Activated T-helper 2 cell treated with anti-CD3 and anti-CD28 coated beads, Interferon-gamma antibody, Interleukin-2, Interleukin-4, amounts not matched to agents 10 μg/mL and 5 μg/mL and 100 μg/mL, durations not matched to agents 14 hours and 24 hours and 36 hours (primary cell): ENCODE measurements at places on chromosomes 6 and 20.

GRCh38 chr6:40286721-40287120 lies 300.4 kb downstream of the LRFN2 start:
- no peak overlapping the region for H3K4me3 ChIP-seq
- H3K27ac ChIP-seq, result no peak overlapping the region
- DNase-seq, result no peak
- peaks cover 40% of the 10 kb centered on the region for H3K27me3 ChIP-seq
- H3K4me1 ChIP-seq, result no peaks in the 10 kb centered on the region

GRCh38 chr6:141483598-141484061 lies 649.1 kb upstream of the GJE1 start:
- H3K27me3 ChIP-seq, result no peaks in the 10 kb centered on the region
- H3K36me3 ChIP-seq, result peaks cover 34% of the 10 kb centered on the region
- DNase-seq, result peak; percentile 62
- peaks cover 48% of the 10 kb centered on the region for H3K4me1 ChIP-seq
- H3K27ac ChIP-seq, result peak overlapping the region; percentile 97

DNA sequence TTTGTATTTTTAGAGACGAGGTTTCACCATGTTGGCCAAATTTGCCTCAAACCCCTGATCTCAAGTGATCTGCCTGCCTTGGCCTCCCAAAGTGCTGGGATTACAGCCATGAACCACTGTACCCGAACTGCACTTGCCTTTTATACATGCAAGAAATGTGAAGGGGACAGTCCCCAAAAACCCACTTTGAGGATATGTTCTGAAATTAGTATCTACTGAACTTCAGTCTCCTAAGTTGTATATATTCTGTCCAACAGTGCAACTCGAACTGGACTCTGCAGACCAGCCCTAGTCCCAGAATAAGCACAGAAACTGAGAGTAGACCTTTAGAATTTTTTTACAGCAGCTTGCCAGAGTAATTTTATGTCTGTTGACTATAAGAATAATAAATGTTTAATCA lies 28.5 kb downstream of the BACH2 start:
- peak overlapping the region; percentile 43 for H3K4me3 ChIP-seq
- DNase-seq, result no peak
- H3K27ac ChIP-seq, result peak overlapping the region; percentile 73

- H3K27ac ChIP-seq, result peak overlapping the region; percentile 80
- peaks cover 13% of the 10 kb centered on the region for H3K27me3 ChIP-seq
- peaks cover 19% of the 10 kb centered on the region for H3K36me3 ChIP-seq
- H3K4me1 ChIP-seq, result peaks cover 23% of the 10 kb centered on the region
- peak overlapping the region; percentile 79 for H3K4me3 ChIP-seq
Measured at GRCh38 chr6:29924731-29925130, 17.6 kb upstream of the HLA-A start.

GRCh38 chr20:18589941-18590674 lies 2.3 kb downstream of the DTD1 start:
- H3K36me3 ChIP-seq, result peaks cover 4% of the 10 kb centered on the region
- H3K4me3 ChIP-seq, result peak overlapping the region; percentile 61
- no peak for DNase-seq

GRCh38 chr6:37024656-37025337 lies 19.3 kb downstream of the FGD2 start:
- peaks cover 3% of the 10 kb centered on the region for H3K36me3 ChIP-seq
- no peak overlapping the region for H3K4me3 ChIP-seq
- peak overlapping the region; percentile 65 for H3K27ac ChIP-seq
- H3K27me3 ChIP-seq, result no peaks in the 10 kb centered on the region
- no peak for DNase-seq
- H3K4me1 ChIP-seq, result peaks cover 57% of the 10 kb centered on the region

- H3K36me3 ChIP-seq, result no peaks in the 10 kb centered on the region
- DNase-seq, result no peak
- H3K4me1 ChIP-seq, result no peaks in the 10 kb centered on the region
- no peak overlapping the region for H3K27ac ChIP-seq
- peaks cover 28% of the 10 kb centered on the region for H3K27me3 ChIP-seq
- no peak overlapping the region for H3K4me3 ChIP-seq
Measured at GRCh38 chr20:62489932-62490263, 14.1 kb upstream of the GATA5 start.

GRCh38 chr20:58408603-58409246 lies 19.7 kb downstream of the VAPB start:
- H3K27me3 ChIP-seq, result no peaks in the 10 kb centered on the region
- peaks cover 32% of the 10 kb centered on the region for H3K4me1 ChIP-seq
- no peak for DNase-seq
- peak overlapping the region; percentile 64 for H3K27ac ChIP-seq
- H3K4me3 ChIP-seq, result peak overlapping the region; percentile 30

GRCh38 chr6:14743474-14744211 lies 502.2 kb upstream of the JARID2 start:
- peak overlapping the region; percentile 100 for H3K27ac ChIP-seq
- H3K4me3 ChIP-seq, result peak overlapping the region; percentile 61
- peaks cover 27% of the 10 kb centered on the region for H3K36me3 ChIP-seq

- no peak overlapping the region for H3K27ac ChIP-seq
- DNase-seq, result no peak
- H3K4me3 ChIP-seq, result no peak overlapping the region
- H3K27me3 ChIP-seq, result no peaks in the 10 kb centered on the region
- H3K36me3 ChIP-seq, result no peaks in the 10 kb centered on the region
Measured at GRCh38 chr6:169997930-169998218, 246.5 kb downstream of the ERMARD start.

DNA sequence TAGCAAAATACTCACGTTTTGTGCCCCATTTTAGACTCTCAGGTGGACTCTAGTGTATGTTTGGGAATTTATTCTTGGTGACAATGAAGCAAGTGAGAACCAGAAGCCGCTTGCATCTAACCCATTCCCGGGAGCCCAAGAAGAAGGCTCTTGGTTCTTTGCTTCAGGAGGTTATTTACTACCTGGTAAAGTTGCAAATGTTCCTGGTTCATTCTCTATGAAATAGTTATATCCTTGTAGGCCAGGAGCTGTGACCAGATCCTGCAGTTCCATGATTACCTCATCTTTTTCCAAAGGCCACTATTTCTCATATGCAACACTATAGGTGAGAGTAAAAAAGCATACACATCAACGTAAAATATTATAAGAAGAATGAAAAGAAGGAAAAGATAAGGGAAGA lies 60.9 kb upstream of the FABP7 start:
- H3K36me3 ChIP-seq, result no peaks in the 10 kb centered on the region
- peaks cover 2% of the 10 kb centered on the region for H3K27me3 ChIP-seq
- H3K4me1 ChIP-seq, result no peaks in the 10 kb centered on the region
- no peak for DNase-seq

GRCh38 chr6:130252527-130253237 lies 29.9 kb upstream of the SAMD3 start:
- peaks cover 9% of the 10 kb centered on the region for H3K4me1 ChIP-seq
- H3K36me3 ChIP-seq, result peaks cover 11% of the 10 kb centered on the region
- peaks cover 10% of the 10 kb centered on the region for H3K27me3 ChIP-seq
- H3K27ac ChIP-seq, result no peak overlapping the region

DNA sequence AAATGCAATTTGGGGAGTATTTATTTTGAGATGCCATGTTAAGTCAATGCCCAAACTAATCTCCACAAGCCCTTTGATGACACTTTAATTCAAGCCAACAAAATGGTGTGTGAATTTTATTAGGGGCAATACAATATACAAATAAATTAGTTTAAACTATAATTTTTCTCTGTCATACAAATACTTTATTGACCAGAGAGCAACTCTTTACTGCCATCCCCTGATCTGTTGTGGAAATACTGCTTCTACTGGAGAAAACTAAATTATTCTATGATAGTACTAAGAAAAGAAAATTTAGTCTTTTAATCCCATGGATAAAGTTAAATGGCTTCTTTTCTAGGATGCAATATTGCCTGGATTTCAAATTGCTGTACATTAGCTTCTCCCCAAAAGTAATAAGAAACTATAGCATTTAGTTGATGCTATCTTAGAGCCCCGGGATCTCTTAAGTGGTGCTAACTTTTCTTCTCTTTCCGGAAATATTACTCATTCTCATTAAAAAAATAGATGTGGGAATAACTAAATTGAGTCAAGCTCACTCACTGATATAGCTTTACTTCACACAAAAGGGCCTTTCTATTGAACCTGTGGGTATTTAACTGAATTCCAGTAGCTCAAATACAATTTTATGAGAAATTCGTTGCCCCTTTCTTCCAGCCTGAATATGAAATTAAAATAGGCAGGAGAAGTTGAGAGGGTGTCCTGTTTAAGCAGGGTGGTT lies 49.2 kb downstream of the SMPDL3A start:
- peaks cover 10% of the 10 kb centered on the region for H3K27me3 ChIP-seq
- DNase-seq, result no peak
- no peak overlapping the region for H3K27ac ChIP-seq
- H3K36me3 ChIP-seq, result no peaks in the 10 kb centered on the region

GRCh38 chr6:150747155-150747554 lies 118.3 kb upstream of the MTHFD1L start:
- no peaks in the 10 kb centered on the region for H3K4me1 ChIP-seq
- H3K27me3 ChIP-seq, result peaks cover 8% of the 10 kb centered on the region
- H3K27ac ChIP-seq, result no peak overlapping the region

GRCh38 chr6:132135409-132135808 lies 184.2 kb upstream of the CCN2 start:
- peaks cover 3% of the 10 kb centered on the region for H3K27me3 ChIP-seq
- H3K4me1 ChIP-seq, result peaks cover 8% of the 10 kb centered on the region
- no peak overlapping the region for H3K4me3 ChIP-seq
- DNase-seq, result no peak

GRCh38 chr6:3292431-3293197 lies 33.9 kb downstream of the PSMG4 start:
- H3K27me3 ChIP-seq, result no peaks in the 10 kb centered on the region
- DNase-seq, result no peak
- no peaks in the 10 kb centered on the region for H3K36me3 ChIP-seq
- no peak overlapping the region for H3K27ac ChIP-seq
- H3K4me3 ChIP-seq, result no peak overlapping the region
- no peaks in the 10 kb centered on the region for H3K4me1 ChIP-seq

DNA sequence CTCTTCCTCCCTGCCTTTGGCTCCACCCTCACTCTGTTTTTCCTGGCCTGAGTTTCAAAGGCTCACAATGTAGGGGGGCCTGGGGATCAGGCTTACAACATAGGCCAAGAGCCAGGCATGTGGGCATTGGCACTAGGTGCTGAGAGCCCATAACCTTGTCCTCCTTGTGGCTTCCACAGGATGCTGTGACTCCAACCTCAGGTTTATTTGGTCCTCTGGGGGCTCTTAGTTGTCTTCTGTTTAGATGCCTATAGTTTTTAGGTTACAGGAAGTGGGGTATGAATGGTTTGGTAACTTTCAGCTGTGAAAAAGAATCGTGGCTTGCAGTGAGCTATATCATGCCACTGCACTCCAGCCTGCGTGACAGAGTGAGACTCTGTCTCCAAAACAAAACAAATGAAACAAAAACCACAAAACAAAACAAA lies 25.6 kb downstream of the MMP24 start:
- no peaks in the 10 kb centered on the region for H3K27me3 ChIP-seq
- peak overlapping the region; percentile 91 for H3K27ac ChIP-seq
- H3K36me3 ChIP-seq, result no peaks in the 10 kb centered on the region
- H3K4me3 ChIP-seq, result peak overlapping the region; percentile 14
- DNase-seq, result peak; percentile 44
- H3K4me1 ChIP-seq, result peaks cover 17% of the 10 kb centered on the region

- peaks cover 13% of the 10 kb centered on the region for H3K4me1 ChIP-seq
- no peak overlapping the region for H3K27ac ChIP-seq
- DNase-seq, result no peak
- no peak overlapping the region for H3K4me3 ChIP-seq
- H3K36me3 ChIP-seq, result no peaks in the 10 kb centered on the region
Measured at GRCh38 chr20:32574296-32575226, 10.6 kb downstream of the NOL4L start.

- peaks cover 10% of the 10 kb centered on the region for H3K27me3 ChIP-seq
- no peaks in the 10 kb centered on the region for H3K4me1 ChIP-seq
- no peak for DNase-seq
- no peak overlapping the region for H3K4me3 ChIP-seq
- no peak overlapping the region for H3K27ac ChIP-seq
- no peaks in the 10 kb centered on the region for H3K36me3 ChIP-seq
Measured at GRCh38 chr6:152701081-152701862, 3.6 kb downstream of the MYCT1 start.
